ENCODE measurements at places on chromosomes 5 and 9.

DNA sequence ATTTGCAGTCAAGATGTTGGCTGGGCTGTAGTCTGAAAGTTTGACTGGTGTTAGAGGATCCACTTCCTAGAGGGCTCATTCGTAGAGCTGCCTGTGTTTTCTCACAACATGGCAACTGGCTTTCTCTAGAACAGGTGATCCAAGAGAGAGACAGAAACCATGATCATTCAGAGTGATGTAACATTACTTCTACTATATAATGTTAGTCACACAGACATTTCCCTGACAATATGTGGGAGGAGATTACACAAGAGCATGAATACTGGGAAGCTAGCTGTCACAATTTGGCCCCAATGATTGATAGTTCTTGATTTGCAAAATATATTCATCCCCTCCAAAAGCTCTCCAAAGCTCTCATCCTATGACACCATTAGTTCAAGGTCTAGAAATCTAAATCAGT lies 10.9 kb upstream of the TMEM161B start:
- DNase-seq, result no peak

GRCh38 chr9:81557452-81558090 lies 131.8 kb downstream of the TLE1 start:
- DNase-seq, result no peak

DNA sequence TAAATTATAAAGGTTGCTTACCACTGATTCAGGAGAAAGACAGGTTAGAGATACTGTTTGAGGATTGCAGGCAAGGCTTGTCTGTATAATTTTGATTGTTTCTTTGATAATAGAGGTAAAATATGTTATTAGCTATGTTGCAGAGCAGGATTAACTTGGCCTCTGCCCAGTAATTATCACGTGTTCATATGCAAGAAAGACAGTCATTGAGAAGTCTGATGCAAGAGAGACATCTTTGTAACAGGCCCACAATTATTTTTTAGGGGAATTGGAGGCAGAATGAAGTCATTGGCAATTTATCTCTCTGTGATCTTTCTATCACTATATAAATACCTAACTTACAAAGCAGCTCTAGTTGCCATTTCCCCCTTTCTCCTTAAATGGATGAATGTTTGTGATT lies 46.0 kb downstream of the SLC44A1 start:
- DNase-seq, result no peak

DNA sequence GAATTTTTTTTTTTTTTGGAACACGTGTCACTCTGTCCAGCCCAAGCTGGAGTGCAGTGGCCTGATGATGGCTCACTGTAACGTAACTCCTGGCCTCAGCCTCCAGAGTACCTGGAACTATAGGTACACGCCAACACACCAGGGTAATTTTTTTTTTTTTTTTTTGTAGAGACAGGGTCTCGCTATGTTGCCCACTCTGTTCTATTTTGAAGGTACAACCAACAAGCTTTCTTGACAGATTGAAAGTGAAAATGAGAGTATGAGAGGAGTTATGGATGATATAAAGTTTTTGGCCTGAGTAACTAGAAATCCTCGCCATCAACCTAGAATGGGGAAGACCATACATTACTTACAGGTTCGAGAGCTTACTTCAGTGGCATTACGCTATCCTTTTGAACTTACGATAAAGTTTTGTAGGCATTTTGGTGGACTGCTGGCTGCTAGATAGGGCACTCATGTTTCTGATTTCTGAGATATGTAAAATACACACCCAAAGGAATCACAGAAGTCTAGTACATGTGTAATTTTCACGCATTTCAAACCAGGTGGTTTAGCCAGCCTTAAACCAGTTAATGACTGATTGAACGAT lies 806 bp upstream of the CDC42SE2 start:
- no peak for DNase-seq

DNA sequence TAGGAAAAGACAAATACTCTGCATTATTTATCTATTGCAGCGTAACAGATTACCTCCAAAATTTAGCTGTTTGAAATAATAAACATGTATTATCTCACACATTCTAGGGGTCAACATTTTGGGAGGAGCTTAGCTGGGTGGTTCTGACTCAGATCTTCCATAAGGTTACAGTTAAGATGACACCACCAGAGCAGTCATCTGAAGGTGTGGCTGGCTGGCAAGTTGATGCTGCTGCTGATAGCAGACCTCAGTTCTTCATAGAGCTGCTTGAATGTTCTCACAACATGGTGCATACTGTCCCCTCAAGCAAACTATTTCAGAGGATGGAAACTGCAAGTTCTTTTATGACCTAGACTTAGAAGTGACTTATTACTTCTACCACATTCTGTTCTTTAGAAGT lies 146.3 kb upstream of the FSTL4 start:
- DNase-seq, result no peak

DNA sequence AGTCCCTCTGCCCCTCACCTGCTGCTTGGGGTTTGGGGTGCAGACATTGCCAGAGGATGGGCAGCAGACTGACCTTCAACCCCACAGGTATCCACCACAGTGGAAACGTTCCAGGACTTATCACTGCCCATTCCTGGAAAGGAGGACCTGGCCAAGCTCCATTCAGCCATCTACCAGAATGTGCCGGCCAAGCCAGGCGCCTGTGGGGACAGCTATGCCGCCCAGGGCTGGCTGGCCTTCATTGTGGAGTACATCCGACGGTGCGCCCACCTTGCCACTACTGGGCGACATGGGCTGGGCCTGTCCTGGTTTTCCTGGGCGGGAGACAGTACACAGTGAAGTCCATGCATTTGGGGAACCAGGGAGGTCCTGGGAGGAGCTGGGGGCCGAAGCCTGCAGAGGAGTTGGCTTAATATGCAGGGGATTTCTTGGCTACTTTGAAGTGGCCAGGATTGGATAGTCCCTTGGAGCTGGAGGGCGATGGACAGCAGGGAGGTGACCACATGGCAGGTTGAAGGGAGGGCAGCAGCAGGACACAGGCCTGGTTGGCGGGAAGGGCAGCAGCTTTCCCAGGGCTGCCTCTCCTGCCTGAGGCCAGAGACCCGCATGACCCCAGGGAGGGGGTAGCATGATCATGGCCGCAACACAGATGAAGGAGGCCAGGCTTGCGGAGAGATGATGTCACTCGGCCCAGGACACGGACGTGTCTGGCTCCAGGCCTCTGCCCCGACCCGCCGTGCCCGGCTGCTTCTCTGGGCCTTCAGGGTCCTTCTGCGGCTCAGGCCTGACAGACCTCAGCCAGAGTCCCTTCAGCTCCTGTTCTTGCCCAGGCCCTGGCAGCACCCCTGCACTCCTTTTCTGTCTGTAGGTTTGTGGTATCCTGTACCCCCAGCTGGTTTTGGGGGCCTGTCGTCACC lies 34.6 kb downstream of the USP20 start:
- no peak for DNase-seq

DNA sequence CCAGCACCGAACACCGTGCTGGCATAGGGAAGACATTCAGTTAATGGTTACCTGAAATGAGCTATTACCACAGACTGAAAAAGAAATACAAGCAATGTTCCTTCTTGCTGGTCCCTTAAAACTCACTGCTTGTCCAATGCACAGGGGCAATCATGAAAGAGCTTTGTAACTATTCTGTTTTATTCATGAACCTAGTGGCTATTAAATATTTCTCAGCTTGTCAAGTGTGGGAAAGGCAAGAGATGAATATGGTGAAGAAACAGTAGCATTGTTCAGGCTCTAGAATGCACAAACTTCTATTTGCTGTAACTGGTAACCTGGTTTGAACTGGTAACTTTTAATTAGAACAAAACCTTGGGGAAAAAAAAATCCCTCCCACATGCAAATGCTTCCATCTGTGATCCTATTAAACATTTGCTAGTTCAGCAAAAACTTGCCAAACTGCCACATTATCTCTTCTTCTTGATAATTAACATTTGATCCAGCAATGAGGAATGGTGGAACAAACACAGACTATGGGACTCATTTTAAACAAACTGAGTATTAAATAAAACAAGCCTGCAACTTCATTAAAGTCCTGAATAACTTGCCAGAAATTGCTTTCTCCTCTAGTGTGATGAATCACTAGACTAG lies 36.1 kb downstream of the YIPF5 start:
- DNase-seq, result no peak

DNA sequence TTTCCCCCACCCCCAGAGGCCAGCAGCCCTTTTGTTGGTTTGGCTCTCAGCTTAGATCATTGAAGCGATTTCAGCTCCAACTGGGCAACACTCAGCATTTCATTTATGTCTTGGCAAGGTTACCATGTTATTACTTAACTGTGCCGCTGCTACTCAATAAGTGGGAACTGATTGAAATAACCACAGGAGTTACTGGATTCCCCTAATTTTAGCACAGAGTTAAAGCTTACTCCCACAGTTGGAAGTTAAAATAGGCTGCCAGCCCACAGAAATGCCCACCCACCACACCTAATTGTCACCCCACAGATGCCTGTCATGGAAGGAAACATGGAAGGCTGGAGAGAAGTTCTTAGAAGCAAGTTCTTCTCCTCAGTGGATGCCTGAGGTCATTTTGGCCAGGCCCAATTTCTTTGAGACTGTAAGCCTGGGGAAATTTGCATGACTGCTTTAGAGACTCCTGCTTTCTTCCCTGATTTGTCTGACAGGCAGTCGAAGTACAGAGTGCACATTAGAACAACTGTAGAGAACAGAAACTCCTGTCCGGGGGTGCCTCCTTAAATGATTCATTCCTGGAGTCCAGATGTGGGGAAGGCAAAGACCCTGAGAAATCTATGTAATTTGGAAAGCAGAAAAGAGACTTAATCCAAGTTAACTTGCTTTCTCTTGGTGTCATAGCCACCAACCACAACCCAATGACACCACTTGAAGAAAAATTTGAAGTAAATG lies 370.0 kb downstream of the ZSWIM6 start:
- DNase-seq, result no peak

DNA sequence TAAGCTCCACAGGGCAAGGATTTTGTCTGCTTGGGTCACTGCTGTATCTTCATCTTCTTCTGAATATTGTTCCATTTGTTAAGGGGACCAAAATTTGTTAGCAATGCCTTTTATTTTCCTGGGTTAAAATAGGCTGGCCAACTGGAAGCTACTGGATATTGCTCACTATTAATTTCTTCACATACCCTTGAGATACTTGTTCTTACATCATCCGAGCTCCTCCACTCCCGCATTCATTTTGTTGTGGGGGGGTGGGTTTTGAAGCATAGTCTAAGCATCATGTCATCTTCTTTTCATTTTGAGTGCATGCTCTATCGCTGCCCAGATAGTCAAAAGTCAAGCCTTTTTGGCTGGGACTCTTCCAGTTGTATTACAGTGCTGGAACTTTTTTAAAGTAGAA lies 42.5 kb upstream of the PIK3R1 start:
- no peak for DNase-seq

DNA sequence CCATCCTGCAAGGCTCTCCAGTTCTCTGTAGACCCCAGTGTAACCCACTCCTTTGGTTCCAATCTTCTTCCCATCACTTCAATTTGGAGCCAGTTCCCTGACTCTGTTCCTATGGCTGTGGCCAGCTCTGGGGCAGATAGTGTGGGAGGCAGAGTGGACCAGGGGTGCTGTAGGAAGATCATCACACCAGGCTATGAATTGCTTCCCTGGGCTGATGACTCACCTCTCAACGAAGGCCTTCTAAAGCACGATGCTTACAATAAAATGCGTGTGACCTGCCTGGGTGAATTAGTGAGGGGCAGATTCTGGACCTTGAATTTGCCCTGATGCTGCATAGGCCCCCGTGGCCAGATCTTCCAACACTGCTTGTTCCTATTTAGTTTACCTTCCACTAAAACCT lies 289.7 kb downstream of the FBXL7 start:
- DNase-seq, result no peak

DNA sequence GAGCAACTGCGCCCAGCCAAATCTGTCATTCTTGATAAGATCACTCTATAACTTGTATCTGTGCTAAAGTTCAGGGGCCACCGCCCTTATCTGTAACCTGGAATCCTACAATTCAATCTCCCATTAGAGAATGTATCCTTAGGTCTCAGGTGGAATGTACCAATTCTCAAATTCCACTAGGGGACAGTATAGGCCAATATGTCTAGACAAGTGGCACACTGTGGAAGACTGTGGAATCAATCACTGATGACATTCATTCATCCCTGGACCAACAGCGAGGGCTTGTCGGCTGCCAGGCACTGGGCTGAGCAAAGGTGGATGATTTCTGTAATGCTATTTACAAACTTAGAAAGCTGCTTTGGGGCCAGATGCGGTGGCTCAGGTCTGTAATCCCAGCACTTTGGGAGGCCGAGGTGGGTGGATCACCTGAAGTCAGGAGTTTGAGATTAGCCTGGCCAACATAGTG lies 28.7 kb upstream of the MEGF9 start:
- DNase-seq, result no peak

GRCh38 chr9:106587042-106587441 lies 275.9 kb upstream of the ZNF462 start:
- DNase-seq, result no peak

GRCh38 chr5:171307789-171308452 lies 1.1 kb upstream of the TLX3 start:
- no peak for DNase-seq

- DNase-seq, result no peak
These were observed 76.5 kb downstream of the C9orf152 start for GRCh38 chr9:110131499-110131898.

DNA sequence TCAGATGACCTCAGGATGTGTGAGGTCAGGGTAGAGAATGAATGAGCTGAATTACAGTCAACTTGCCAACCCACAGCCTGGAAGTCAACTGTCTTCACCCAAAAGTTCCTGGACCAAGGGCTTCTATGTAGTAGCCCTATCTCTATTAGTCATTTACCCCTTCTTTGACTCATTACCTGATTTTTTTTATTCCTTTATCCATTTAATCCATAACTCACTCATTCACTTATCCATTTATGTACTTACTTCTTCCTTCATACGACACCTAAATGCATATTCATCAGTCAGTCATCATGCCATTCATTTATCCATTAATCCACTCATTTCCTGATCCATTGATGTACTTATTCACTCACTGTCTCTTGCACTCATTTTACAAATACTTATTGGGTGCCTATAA lies 212.7 kb downstream of the PAPPA start:
- no peak for DNase-seq

GRCh38 chr9:120841930-120842684 lies 615 bp downstream of the PSMD5 start:
- no peak for DNase-seq

DNA sequence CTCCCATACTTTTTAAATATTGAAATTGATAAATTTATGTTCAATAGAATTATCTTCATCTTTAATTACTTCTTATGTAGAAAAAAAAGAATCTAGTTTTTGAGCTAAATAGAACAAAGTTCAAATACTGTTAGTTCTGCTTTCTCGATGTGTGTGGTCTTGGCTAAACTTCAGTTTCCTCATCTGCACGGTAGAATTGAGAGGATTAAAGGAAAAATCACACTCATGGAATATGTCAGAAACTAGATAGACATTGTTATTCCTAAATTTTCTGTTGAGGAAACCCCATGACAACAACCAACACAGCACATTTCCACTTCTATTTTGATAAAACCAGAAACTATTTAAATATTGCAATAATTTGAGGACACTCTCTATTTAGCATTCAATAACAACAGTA lies 100.3 kb downstream of the MUSK start:
- no peak for DNase-seq

- DNase-seq, result no peak
These were observed 28.4 kb downstream of the FBXW11 start for GRCh38 chr5:171978016-171978415.

- DNase-seq, result no peak
These were observed 24.0 kb downstream of the ADAMTSL2 start for GRCh38 chr9:133558191-133559126.

Data from CD4-positive, alpha-beta T cell treated with Interleukin-6 for 4 hours (primary cell).